ENCODE measurements at places on chromosomes 1 and 21. TPM values are rescaled to one million over a fixed set of nuclear protein-coding genes. Genes with fewer than 3 reads are reported as not detected.

The ZNF593OS gene
- not detected for total RNA-seq

The TMEM269 gene
- total RNA-seq = 0.08 TPM

The EPHA2 gene
- total RNA-seq = 125 TPM

The TNFRSF1B gene
- 0.54 TPM for total RNA-seq

The SPRR4 gene
- not detected for total RNA-seq

The UMODL1 gene
- not detected for total RNA-seq

The CDC20 gene
- total RNA-seq = 204 TPM

The ACTN2 gene
- total RNA-seq = not detected

The WNT9A gene
- 6.0 TPM for total RNA-seq

The C1QB gene
- not detected for total RNA-seq

The COL6A1 gene
- total RNA-seq = 12.9 TPM

The GNAT2 gene
- total RNA-seq = not detected

The CHI3L2 gene
- 0.32 TPM for total RNA-seq

The CAPZB gene
- 230 TPM for total RNA-seq

The ELAPOR1 gene
- total RNA-seq = 0.38 TPM

The DCST1 gene
- total RNA-seq = not detected

The ABCG1 gene
- 2.3 TPM for total RNA-seq

The DENND2C gene
- total RNA-seq = 0.52 TPM

The CITED4 gene
- 39.5 TPM for total RNA-seq

The DDAH1 gene
- total RNA-seq = 8.0 TPM

The ASPM gene
- total RNA-seq = 22.7 TPM

The HES3 gene
- total RNA-seq = not detected

The OR2T35 gene
- total RNA-seq = not detected

The ASCL5 gene
- 0.27 TPM for total RNA-seq

All from A549 treated with ZK216348 at 1 μM for 4 hours (cell line).